ENCODE measurements at places on chromosomes 11 and 22. TPM values are rescaled to one million over a fixed set of nuclear protein-coding genes. Genes with fewer than 3 reads are reported as not detected.

CARS1 gene
- 80.4 TPM for total RNA-seq

APOL4 gene
- total RNA-seq: 2.3 TPM

PKDREJ gene
- under 0.01 TPM for total RNA-seq

SUSD2 gene
- total RNA-seq: 2.8 TPM

SPA17 gene
- 10.3 TPM for total RNA-seq

MS4A4E gene
- total RNA-seq: not detected

GGT5 gene
- total RNA-seq: 6.7 TPM

C11orf52 gene
- not detected for total RNA-seq

SCUBE1 gene
- total RNA-seq: 5.0 TPM

CLTCL1 gene
- 7.8 TPM for total RNA-seq

TBX1 gene
- not detected for total RNA-seq

CYB5R3 gene
- 45.6 TPM for total RNA-seq

ZBTB44 gene
- 21.6 TPM for total RNA-seq

ART1 gene
- total RNA-seq: not detected

FADD gene
- 28.7 TPM for total RNA-seq

OR2AT4 gene
- total RNA-seq: not detected

SYT7 gene
- 0.74 TPM for total RNA-seq

SCARF2 gene
- total RNA-seq: 18.8 TPM

SLC22A9 gene
- total RNA-seq: not detected

C11orf42 gene
- not detected for total RNA-seq

CYTH4 gene
- 0.43 TPM for total RNA-seq

GUCY1A2 gene
- total RNA-seq: 0.28 TPM

NUMA1 gene
- 153 TPM for total RNA-seq

SART1 gene
- 78.4 TPM for total RNA-seq

CCDC89 gene
- total RNA-seq: 3.3 TPM

GRM5 gene
- under 0.01 TPM for total RNA-seq

CLMP gene
- total RNA-seq: 150 TPM

CCDC81 gene
- 0.85 TPM for total RNA-seq

ADM2 gene
- total RNA-seq: 2.4 TPM

PTPN5 gene
- not detected for total RNA-seq

All from smooth muscle cell of bladder (primary cell).